ENCODE measurements at places on chromosomes 4 and X.

DNA sequence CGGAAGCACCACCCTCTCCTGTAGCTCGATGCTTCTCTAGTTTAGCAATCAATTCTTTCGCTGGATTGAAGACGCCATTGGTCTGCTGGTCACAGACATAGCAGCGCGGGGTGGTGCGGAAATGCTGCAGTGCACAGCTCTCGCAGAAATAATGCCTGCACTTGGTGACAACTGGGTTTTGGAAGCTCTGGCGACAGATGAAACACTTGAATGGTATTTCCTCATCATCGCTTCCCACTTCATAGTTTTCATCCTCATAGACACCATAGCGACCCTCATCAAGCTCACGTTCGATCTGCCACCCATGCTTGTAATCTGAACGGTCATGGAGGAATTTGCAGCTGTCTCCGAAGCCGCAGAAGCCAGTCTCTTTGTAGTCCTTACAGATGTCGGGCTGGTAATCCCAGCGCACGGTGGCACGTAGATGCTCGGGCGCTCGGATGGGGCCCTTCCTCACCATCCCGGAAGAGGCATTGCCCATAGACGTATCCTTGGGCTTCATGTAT is 854 bp downstream of the RNF113A start:
- peak; percentile 16 for DNase-seq

GRCh38 chr4:54109241-54110018 is 9.5 kb downstream of the GSX2 start:
- DNase-seq: no peak

DNA sequence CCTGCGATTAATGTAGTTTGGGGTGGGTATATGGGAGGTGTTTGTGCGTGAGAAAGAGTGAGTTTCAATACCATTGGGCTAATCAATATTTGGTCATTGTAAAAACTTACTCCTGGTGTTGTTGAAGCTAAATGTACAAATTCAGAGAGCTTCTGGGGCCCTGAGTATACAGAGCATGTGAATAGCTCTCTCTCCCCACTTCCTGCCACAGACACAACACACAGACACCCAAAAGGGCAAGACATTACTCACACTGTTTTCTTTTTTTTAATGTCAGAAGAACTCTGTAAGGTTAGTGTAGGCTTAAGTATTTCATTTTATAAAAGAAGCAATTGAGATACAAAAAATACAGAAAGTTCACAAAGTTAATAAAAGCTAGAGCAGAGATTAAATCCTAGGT is 151.3 kb upstream of the KCNIP4 start:
- no peak for DNase-seq

GRCh38 chr4:184446132-184446658 is 28.2 kb downstream of the IRF2 start:
- DNase-seq: no peak

DNA sequence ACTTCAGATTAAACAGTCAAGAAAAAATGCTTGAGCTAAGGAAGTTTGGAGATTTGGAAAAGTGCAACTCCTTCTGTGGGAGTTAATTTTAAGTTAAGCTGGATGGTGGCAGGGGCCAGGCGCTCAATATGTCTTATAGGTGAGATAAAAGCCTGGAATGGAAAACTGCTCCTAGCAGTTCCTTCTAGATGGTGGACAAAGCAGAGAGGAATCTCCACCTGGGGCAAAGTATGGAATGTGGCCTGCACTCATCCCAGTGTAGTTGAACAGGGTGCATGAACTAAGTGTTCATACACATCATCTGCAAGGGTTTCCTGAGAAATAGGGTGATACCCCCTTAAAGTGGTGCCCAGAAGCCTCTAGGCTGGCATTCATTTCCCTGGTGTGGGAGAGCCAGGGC is 227.1 kb downstream of the FGF13 start:
- no peak for DNase-seq

DNA sequence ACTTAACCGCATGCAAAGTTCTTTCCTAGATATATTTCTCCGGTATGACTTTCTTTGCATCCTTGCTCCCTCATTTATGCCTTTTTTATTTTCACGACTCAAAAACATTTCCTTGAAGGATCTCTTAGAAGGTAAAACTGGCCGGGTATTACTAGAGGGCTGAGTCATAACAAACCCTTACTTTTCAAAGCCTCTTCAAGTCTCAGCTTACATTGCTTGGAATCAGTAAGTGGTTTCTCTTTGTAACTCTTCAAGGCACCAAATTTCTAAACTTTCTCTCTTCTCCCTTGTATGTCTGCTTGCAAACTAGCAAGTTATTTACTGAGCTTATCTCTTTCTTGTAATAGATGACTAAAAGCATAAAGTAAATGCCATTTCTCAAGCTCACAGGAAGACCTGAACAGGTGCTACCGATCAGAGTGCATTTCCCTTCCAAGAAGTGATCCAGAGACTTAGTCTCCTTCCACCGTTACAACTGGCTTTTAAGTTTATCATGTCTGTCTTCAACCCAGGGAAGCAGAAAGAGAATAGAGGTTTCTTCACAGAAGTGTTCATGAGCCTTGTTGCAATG is 75.5 kb downstream of the ANXA10 start:
- no peak for DNase-seq

DNA sequence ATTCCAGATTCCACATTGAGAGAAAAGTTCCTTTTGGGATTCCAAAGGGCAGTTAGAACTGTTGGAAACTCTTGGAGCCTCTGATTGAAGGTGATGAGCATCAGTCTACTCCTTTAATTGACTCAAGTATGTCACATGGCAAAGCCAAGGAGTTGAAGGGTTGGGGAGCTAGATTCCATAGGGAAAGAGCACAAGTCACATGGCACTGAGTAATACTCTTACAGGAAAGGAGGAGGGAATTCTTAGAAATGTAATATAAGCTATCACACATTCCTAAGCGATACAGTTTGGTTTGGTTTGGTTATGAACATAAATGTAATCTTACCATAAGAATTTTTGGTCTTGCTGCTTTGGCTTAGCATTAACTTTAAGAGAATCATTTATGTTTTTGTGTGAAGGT is 15.7 kb downstream of the SPCS3 start:
- DNase-seq: no peak

DNA sequence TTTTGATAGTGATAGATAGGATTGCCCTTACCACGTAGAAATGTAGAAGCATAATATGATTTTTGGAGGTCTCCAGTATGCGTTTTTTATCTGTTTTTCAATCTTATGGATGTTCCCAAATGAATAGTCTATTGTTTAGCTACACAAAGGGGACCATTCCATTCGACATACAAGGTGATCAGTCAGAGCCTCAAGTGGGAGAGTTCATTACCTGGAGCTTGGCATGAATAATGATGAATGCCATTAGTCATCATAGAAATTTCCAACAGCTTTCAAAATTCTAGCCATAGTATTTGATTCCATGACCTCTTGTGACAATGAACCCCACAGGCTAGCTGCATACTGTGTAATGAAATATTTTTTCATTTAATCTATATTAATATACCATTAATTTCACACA is 123.6 kb downstream of the PDHA2 start:
- no peak for DNase-seq

- no peak for DNase-seq
These were observed 42.5 kb downstream of the ZBTB49 start for GRCh38 chr4:4332529-4332928.

- no peak for DNase-seq
These were observed 18.6 kb upstream of the CA5B start for GRCh38 chrX:15719324-15719968.

DNA sequence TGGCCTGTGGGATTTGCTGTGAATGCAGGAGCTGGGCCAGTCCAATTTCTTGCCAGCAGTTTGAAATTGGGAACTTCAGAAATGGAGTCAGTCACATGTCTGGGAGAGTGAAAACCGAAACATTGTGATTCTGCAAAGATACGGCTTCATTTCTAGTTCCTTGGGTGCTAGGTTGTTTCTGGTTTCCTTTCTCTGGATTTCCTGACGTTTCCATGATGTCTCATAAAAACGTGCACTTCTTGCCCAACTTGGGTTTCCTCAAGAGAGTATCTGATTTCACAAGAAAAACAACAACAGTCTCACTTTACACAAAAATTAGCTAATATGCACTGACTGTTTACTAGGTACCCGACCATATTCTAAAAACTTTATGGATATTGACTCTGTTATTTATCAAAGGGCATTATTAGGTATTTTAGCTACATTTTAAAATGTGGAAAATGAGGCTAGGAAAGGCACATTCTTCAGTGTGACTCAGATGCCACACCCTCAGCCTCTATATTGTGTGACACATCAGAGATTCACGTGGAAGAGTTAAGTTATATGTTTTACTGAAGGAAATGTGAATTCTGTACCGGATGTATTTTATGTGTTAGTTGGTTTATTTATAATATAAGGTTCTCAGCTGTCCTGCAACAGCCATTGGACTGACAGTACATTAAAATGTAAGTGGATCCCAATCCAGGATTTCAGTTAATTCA is 225.0 kb upstream of the PUDP start:
- DNase-seq: no peak

- no peak for DNase-seq
These were observed 228.9 kb downstream of the AFAP1 start for GRCh38 chr4:7710576-7711306.

- no peak for DNase-seq
These were observed 44.2 kb upstream of the RASSF6 start for GRCh38 chr4:73664470-73664869.

- DNase-seq: no peak
These were observed 230.6 kb downstream of the PCDH7 start for GRCh38 chr4:30950737-30951136.

GRCh38 chr4:74431113-74431826 is 13.7 kb upstream of the AREG start:
- DNase-seq: no peak

- DNase-seq: no peak
These were observed 34.4 kb downstream of the AFAP1 start for GRCh38 chr4:7904952-7905915.

DNA sequence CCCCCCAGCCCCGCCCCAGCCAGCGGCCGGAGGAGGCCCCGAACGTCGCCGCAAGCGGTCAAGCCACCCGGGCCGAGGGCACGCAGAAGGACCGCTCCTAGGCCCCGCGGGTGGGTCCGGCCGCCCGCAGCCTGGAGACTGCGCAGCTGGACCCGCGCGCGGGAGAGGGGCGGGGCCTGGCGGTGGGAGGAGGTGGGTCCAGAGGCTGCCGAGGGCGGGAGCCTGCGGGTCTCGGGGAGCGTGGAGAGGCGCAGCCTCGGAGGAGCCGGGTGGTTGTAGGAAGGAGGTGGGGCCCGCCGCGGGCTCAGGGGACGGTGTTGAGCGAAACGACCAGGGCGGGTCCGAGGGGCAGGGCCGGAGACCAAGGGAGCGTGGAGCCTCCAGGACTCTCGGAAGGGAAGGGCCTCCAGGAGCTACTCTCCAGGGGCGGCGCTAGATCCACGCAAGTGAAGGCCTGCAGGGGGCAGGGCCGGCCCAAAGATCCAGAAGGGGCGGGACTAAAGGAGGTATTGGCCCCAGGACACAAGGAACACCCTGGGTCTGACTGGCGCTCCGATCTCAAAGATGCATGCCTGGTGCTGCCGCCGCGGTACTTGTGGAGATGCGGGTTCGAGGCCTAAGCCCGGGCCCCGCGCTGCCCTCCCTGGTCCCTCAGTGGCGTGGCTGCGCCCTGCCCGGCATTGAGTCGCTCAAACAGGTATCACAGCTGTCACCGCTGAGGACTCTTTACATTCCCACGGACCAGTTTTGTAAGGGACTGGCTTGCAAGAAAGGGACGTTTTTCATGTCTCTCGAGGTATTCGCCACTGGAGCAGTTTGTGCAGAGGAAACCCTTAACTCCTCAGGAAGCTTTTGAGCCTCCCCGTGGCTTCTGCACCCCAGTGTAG is 5.9 kb downstream of the TIMM17B start:
- DNase-seq: peak; percentile 80

DNA sequence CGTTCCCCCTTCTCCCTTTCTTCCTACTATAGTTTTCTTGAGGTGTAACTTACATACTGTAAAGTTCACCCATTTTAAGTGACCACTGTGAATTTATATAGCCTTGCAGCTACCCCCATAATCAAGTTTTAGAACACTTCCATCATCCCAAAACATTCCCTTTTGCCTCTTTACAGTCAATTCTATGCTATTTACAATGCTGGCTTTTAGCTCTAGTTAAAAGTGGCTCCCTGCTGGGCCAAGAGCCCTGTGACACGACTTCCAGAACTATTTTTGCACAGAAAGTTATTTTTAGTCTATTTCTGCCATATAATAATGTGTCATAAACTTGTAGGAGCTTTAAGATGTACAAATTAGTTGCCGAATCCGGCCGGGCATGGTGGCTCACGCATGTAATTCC is 26.9 kb downstream of the MAP7D2 start:
- no peak for DNase-seq

DNA sequence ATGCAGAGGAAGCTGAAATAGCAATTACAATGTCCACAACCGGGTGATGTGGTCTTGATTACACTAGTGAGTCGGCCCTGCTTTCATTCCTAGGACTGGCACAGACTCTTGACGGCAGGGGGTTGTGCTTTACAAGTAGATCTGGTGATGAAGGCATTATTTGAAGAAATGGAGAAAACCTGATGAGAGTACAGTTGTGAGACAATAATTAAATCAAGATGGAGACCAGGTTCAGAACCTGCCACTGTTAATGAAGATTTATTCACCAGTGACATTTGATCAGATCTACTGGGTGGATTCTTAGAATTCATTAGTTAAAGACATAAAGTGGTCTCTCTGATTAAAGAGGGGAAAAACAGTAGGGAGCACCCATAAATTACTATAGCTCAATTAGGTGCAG is 747.2 kb downstream of the STPG2 start:
- DNase-seq: no peak

DNA sequence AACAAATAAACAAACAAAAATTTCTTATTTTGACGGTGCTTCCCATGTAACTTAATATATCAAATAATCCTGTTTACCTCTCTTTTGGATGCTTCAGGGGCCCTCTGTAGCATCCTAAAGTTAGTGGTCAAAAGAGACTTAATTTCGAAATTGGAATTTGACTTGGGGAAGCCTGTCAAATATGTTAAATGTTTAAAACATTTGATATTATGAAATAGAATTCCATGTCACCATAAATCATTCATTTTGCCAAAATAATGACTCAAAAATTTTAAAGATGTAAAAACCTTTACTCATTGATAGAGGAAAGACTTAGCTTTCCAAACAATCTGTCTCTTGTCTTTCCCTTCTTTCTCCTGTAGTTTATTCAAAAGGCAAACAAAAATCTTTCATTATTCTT is 20.6 kb upstream of the TEX13A start:
- DNase-seq: no peak
